WTC11 (cell line): ENCODE measurements at places on chromosomes 3 and 15.

DNA sequence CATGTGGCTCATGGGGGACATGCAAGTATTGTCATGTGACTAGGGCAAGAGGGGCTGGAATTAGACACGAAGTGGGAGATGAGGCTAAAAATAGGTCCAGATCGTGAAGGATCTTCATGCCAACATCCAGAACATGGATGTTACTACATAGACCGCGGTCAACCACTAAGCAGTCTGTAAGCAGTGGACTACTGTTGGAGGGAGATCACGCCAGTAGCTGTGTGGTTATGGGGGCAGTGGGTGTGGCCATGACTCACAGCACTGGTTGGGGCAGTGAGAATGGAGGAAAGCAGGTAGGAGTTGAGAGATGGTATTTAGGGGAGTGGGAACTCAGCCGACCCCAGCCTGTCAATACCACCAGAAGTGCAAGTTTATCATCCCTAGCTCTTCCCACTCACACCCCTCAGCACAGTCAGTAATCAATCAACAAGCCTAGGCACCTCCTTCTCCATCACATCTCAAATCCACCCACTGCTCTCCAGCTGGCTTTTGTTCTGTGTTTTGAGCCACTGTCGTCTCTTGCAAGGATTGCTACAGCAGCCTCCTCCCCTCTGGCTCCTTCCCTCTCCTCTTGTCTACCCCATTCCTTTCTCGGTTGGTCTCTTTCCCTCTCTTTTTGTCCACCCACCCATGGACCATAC is 107.2 kb upstream of the ABHD17C start:
- no peak for DNase-seq

- no peak for DNase-seq
These were observed 93.8 kb upstream of the ICE2 start for GRCh38 chr15:60572541-60573421.

DNA sequence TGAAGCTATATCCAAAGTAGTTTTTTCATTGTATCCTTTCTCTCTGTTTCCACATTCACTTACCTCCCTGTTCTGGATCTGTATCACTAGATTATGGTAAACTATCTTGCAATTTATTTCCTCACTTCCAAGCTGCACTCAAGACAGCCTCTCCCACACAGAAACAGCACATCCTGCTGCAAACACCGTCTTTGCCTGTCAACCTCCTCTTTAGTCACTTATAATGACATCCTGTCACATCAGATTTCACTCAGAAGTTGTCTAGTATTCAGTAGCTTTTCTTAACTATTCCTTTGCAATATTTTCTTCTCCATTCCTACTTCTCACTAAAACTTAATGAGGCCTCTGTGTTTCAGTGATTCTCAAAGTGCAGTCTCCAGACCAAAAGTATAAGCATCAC is 490.8 kb downstream of the IGSF11 start:
- DNase-seq: no peak

- DNase-seq: peak; percentile 64
These were observed 954 bp downstream of the CLDN11 start for GRCh38 chr3:170419557-170420087.

- peak; percentile 34 for DNase-seq
These were observed 186.5 kb upstream of the LINGO1 start for GRCh38 chr15:77819048-77819850.

DNA sequence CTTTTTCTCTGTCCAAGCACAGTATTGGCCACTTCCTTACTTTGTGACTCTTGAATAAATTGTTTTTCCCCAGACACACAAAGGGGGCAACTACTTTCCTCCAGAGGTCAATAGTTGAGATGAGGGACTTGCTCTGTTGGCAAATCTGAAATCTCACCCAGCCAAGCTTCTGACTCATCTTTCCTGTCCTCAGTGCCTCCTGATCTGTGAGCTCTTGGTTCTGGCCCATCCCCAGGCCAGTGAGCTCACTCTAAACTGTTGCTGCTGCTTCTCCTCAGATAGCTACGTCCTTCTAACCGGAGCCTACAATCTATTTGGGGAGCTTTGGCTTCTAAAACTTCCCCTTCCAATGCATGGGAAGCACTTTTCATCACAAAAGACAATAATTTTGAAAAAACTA is 50.0 kb upstream of the NMD3 start:
- DNase-seq: no peak

GRCh38 chr3:120681506-120682038 is 467 bp downstream of the HGD start:
- DNase-seq: no peak

GRCh38 chr15:66071160-66071920 is 182.2 kb downstream of the MEGF11 start:
- DNase-seq: no peak
